IMR-90 (cell line): ENCODE measurements at places on chromosomes 2 and 18. TPM values are rescaled to one million over a fixed set of nuclear protein-coding genes. Genes with fewer than 3 reads are reported as not detected.

The SCYGR3 gene
- not detected in 2 replicates for polyA plus RNA-seq

The GLI2 gene
- polyA plus RNA-seq, result 26.0 and 31.5 TPM in 2 replicates

The MPP4 gene
- 8.5 and 11.8 TPM in 2 replicates for polyA plus RNA-seq

The STK17B gene
- polyA plus RNA-seq, result 5.7 and 7.5 TPM in 2 replicates

The UPP2 gene
- polyA plus RNA-seq, result not detected in 2 replicates

The FN1 gene
- 11,046 and 13,004 TPM in 2 replicates for polyA plus RNA-seq

The ALK gene
- polyA plus RNA-seq, result not detected in 2 replicates

The GKN1 gene
- not detected in 2 replicates for polyA plus RNA-seq

The SMYD1 gene
- not detected in 2 replicates for polyA plus RNA-seq

The ALPG gene
- not detected in 2 replicates for polyA plus RNA-seq

The REG1A gene
- not detected in 2 replicates for polyA plus RNA-seq

The SRD5A2 gene
- polyA plus RNA-seq, result not detected in 2 replicates

The KCMF1 gene
- polyA plus RNA-seq, result 49.6 and 49.9 TPM in 2 replicates

The TMEM185B gene
- polyA plus RNA-seq, result 25.2 and 26.1 TPM in 2 replicates

The IGFBP5 gene
- 1,339 and 1,767 TPM in 2 replicates for polyA plus RNA-seq

The PROM2 gene
- 0.26 and 0.65 TPM in 2 replicates for polyA plus RNA-seq

The WNT6 gene
- polyA plus RNA-seq, result not detected in 2 replicates

The ATOH8 gene
- 9.0 and 11.2 TPM in 2 replicates for polyA plus RNA-seq

The RHOB gene
- 149 and 201 TPM in 2 replicates for polyA plus RNA-seq

The CPLX4 gene
- polyA plus RNA-seq, result not detected in 2 replicates

The ZCCHC2 gene
- polyA plus RNA-seq, result 3.2 and 4.1 TPM in 2 replicates

The SFTPB gene
- not detected in 2 replicates for polyA plus RNA-seq

The STK25 gene
- polyA plus RNA-seq, result 392 and 417 TPM in 2 replicates

The ESPNL gene
- 2.0 and 2.6 TPM in 2 replicates for polyA plus RNA-seq

The FZD7 gene
- polyA plus RNA-seq, result 87.9 and 90.9 TPM in 2 replicates

The CD8B2 gene
- polyA plus RNA-seq, result not detected in 2 replicates

The ZBTB7C gene
- not detected in 2 replicates for polyA plus RNA-seq

The MOGAT1 gene
- polyA plus RNA-seq, result not detected in 2 replicates

The TTR gene
- polyA plus RNA-seq, result not detected in 2 replicates

The VAMP5 gene
- polyA plus RNA-seq, result 103 and 121 TPM in 2 replicates

The LYPD1 gene
- 66.1 and 66.2 TPM in 2 replicates for polyA plus RNA-seq

The POTEJ gene
- not detected in 2 replicates for polyA plus RNA-seq

The AQP4 gene
- not detected in 2 replicates for polyA plus RNA-seq

The CNDP1 gene
- not detected in 2 replicates for polyA plus RNA-seq
